Central memory CD4-positive, alpha-beta T cell (primary cell): ENCODE measurements at places on chromosomes 4 and X.

DNA sequence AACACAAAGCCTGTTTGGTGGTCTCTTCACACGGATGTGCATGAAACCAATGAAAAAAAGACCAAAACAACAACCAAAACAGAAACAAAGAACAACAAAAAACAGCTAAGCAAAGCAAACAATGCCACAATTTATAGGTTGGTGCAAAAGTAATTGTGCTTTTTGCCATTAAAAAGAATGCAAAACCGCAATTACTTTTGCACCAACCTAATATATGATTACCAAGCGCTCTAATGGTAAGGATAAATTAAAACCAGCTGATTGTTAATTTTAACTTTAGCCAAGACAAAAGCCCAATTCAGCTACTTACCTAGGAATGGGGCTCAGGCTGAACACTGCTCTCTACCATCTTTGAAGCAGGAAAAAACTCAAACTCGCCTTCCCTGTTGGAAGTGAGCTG, 29.4 kb upstream of the TMSB4X start:
- DNase-seq, result no peak

DNA sequence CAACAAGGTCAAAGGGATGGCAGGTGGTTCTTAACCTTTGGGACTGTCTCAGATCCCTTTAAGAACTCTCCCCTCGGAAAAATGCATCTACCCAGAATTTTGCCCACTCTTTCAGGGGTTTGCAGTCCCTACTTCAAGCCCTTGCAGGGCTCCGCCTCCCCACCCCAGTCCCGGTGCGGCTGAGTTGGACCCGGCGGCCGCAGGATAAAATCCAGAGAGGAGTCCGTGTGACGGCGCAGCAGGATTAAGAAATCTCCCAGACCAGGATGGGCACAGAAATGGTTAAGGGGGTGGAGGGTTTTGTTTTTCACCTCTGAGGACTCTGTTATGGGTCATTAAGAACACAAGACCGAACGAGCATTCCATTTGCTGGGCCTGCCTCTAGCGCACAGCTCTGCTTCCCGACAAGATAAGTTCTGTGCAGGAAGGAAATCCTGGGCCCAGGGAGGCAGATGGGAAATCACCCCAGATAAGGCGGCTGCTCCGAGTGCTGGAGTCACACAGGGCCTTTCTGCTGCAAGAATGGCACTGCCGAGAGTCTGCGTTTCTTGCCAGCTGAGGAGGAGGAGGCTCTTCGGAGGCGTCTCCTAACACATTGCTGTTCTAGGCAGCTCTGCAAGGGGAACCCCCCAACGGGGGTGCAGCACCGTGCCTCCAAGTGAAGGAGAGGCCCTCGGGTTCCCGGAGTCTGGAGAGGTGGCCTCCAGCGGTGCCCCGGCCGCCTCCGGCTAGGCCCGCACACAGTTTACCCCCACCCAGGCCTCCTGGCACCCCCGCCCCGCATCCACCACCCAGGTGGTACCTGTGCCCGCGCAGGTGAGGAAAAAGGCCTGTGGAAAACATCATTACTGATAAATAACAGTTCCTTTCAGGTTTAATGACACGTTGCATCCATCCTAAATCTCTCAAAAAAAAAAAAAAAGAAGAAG, 277.6 kb downstream of the BCOR start:
- DNase-seq, result no peak

DNA sequence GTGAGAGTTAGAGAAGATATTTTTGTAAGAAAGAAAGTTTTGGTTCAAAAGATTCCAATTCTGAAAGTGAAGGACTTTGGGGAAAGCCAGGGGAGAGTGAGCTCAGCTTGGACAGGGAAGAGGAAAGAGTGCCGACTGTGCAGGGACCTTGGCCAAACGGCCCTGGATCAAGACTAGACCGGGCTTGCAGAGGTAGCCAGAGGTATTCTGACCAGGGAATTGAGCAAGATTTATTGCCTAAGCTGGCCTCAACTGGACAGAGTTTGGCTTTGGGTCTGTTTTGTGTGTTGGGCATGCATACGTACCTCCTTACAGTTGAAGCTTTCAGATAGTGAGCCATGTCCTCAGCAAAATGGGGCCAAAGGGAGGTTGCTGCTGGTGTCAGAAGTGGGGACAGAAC, 11.6 kb downstream of the PLAC1 start:
- no peak for DNase-seq

- no peak for DNase-seq
Measured at GRCh38 chrX:103220511-103221323, 5.8 kb downstream of the BEX4 start.

DNA sequence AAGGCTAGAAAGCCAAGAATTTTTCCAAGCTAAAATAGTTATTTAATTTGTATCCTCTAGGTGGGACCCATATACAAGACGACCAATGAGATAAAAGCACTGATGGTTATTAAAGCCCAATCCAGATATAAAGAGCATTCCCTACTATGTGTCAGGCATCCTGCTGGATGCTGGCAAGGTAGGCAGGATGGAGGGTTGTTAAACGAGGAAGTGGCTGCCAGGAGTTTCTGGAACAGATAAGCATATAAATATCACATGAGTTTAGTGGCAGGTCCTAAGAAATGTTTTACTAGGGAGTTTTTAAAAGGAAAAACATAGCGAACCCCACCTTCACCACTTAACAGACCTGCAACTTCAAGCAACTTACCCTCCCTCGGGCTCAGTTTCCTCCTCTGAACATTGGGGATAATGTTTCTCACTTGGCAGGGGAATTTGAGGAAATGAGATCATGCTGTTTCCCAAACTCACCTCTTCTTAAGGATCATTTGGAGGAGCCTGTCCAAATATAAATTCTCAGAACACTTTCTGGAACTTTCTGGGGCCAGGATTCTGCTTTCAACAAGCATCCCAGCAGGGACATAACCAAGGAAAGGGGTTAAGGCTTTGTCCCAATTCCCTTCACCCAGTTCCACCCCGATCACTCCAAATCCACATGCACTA, 94.3 kb upstream of the LDB2 start:
- no peak for DNase-seq

DNA sequence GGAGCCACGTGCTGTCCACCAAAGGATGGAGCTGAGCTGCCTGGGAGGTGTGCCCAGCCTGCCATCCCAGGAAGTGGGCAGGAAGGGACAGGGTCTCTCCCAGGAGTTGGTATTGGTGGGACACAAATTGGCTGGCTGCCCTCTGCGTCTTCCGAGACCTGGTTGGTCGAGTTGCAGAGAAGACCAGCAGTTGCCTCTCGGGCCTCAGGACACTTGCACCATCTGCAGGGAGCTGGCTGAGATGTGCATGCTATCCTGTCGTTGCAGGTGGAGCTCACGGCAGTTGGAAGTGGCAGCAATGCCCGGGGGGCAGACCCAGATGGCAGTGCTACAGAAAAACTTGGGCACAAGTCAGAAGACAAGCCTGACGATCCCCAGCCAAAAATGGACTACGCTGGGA, 30.2 kb downstream of the BCORL1 start:
- no peak for DNase-seq

GRCh38 chr4:88158489-88159228, at the start of gene ABCG2:
Gene ABCG2 (minus strand): TSS chr4:88158639. CDS start chr4:88139995, 18,644 bp downstream.
- peak; percentile 19 for DNase-seq

DNA sequence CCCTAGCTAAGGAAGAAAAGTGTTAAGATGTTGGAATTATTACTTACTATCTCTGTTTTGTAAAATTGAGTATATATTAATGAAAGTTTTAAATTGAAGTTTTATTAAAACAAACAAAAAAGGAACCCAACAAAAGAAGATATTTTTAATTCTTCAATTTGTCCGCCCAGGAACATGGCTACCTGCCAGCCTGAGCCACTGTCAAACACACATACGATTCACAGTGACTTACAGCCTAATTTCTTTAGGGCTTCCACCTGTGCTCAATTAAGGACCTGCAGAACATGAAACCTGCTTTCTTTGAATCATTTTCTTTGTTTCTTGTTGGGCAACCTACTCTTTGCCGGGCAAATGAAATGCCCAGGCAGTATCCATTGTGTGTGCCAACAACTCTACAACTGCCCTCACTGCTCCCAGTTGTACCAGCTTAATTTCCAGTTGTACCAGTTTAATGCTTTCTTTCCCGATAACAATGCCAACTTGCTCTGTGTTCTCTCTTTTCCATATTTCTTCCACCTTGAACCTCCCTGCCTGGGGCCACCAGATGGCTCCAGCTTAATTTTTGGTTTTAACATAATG, 181.7 kb downstream of the GBA3 start:
- no peak for DNase-seq

DNA sequence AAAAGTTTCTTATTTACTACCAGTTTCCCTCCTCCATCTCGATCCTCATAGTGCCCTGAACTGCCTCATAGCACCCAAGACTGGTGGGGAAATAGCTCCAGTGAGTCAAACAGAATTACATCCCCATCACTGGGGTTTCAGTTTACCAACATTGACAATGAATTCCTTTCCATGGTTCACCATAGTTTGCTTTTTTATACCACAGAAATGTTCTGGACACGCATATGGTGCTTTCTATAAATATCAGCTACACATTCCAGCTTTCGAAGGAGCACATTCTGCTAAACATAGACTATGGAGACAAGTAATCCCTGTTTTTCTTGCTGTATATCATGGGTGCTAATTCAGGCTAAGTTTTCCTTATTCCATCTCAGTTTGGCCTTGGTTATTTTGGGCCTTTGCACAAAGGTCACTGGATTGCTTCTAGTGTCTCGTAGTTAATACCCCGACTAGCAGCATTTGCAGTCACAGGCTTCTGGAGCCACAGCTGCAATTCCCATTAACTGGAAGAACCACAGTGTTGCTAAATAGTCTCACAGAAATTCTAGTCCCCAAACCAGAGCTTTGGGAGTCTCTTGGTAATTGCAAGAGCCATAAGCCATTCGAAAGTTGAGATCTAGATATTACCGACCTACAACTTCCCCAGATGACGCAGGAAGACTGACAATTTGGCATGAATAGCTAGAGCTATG, 53.4 kb upstream of the TRPC3 start:
- DNase-seq, result no peak

DNA sequence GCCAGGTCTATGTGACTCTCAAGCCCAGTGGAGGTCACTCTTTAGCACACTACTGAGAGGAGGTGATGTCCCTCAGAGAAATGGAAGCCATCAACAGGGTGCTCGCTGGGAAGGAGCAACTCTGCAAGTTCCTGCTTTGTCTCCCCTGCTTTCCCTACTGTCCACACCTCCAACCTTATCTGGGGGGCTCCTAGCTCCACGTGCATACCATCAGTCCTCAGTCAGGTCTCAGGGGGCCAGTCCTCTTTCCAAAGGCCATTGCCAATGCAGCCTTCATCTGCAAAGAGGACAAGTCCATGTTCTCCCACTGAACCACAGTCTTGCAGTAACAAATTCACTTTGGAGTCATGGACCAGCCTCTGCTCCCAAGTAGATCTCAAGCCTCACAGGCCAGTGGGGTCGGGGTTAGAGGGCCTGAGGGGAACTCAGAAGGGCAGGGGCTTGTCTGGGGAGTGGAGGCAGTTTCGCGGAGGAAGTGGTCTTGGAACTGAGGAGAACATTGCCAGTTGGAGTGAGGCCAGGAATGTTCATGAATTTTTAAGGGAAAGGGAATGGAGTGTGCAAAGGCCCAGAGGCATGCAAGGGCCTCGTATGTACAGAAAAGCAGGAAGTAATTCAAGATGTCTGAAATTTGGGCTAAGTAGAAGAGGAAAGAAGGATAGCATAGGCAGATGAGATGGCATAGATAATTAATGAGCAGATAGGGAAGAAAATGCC, 8.9 kb downstream of the RTL5 start:
- no peak for DNase-seq

DNA sequence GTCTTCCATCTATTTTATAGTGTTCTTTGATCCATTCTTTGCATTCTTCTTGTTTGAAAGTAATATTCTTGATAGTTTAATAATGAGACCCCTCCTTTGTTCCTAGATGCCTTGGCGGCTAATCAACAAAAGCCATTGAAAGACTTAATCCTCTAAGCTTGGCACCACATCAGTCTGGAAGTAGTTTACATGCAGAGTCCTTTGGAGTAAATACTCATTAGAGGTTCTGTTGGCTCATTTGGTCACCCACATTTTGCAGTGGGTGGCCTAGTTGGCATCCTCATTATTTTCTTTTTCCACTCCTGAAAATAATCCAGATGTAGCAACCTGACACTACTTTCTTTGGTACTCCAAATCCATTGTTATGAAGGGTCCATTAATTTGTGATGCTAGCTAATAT, 64.5 kb downstream of the DKK2 start:
- no peak for DNase-seq

- peak; percentile 96 for DNase-seq
Measured at GRCh38 chrX:13652850-13653693, at the start of gene TCEANC. Gene TCEANC (plus strand): TSS chrX:13653141. CDS start chrX:13662509, 9,368 bp downstream.

DNA sequence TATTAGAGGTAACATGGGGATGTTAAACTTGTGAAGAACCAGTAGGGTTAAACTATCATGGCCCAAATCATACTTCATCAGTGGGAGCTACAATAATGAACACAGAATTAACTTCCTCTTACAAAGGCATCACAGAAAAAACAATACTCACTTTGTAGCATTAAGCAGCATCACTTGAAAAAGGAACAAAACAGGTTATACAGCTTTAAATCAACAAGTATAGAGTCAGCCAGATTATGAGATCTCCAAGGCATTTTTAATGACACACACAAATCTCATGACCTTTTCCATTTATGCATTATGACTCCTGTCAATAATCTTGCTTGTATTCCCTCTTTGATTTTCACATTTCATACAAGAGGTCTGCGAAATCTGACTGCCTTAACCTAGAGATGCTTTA, 18.3 kb downstream of the FBXL5 start:
- DNase-seq, result no peak

DNA sequence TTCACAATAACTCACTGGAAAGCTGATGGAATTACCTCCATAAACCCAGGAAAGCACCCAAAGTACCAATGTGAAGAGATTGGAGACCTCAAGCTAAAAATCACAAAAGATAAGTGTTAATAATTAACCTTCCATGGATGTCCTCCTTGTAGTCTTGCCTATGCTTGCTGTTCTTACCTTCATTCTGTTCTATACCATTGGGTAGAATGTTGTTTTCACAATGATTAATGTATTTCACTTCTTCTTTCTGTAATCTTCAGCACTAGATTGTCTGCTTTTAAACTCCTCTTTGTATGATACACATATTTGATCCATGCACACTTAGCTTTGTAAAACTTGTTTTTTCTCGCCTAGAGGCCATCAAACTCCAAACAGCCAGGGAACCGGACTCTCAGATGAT, 570.3 kb downstream of the RAPGEF2 start:
- DNase-seq, result no peak

GRCh38 chrX:42496239-42496638, 281.7 kb downstream of the PPP1R2C start:
- DNase-seq, result no peak

- DNase-seq, result no peak
Measured at GRCh38 chrX:107420571-107420970, 28.9 kb upstream of the FRMPD3 start.

GRCh38 chrX:44447214-44447613, 95.4 kb downstream of the FUNDC1 start:
- DNase-seq, result no peak

DNA sequence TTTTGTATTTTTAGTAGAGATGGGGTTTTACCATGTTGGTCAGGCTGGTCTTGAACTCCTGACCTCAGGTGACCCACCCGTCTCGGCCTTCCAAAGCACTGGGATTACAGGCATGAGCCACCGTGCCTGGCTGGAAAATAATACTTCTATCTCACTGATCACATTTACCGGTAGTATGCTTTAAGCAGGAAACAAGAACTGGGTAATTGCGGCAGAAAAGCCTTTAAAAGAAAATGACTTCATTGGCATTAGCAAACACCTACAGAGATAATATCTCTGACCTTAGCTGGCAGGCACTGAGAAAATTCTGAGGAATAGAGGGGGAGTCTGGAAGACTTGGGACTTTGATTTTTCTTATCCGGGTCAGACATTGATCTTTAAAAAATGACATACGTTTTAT, 78.5 kb downstream of the SHROOM3 start:
- DNase-seq, result no peak

- no peak for DNase-seq
Measured at GRCh38 chr4:54256491-54257486, 27.7 kb downstream of the PDGFRA start.

- no peak for DNase-seq
Measured at GRCh38 chrX:29902004-29902403, 313.4 kb upstream of the MAGEB2 start.
